Activated T-helper 1 cell treated with Interleukin-2 at 50 U/mL for 16 hours (primary cell): ENCODE measurements at places on chromosomes 2 and 18.

DNA sequence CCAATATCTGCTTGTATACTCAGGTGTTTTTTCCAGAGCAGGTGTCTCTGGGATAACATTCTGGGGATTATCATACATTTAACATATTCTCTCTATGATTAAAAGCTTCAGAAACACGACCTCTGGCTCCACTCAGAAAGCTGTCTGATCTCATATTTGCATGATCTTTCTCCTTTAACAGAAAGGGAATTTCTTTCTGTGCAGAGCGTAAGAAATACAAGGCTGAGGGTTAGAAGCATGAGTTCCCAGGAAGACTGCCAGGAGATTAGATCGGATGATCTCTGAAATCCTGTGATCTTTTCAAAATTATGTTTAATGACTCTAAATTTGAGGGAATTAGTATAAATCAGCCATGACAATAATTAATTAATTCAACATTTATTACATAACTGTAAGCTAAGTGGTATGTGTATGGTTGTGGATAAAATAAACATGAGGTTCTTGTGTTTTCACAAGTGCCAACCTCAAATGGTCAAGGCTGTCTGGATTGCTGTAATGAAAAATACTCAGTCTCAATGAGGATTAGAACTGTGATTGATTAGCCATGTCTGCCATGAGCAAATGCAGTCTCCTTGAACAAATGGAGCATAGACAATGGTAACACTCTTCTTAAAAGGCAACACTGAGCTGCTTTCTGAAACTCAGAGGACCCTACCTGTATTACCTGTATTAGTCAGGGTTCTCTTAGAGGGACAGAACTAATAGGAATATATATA is 304.9 kb downstream of the STK39 start:
- DNase-seq: no peak

GRCh38 chr2:235847576-235847975 is 320.6 kb downstream of the GBX2 start:
- DNase-seq: no peak

GRCh38 chr2:237731663-237732062 is 66.9 kb upstream of the RBM44 start:
- DNase-seq: no peak

DNA sequence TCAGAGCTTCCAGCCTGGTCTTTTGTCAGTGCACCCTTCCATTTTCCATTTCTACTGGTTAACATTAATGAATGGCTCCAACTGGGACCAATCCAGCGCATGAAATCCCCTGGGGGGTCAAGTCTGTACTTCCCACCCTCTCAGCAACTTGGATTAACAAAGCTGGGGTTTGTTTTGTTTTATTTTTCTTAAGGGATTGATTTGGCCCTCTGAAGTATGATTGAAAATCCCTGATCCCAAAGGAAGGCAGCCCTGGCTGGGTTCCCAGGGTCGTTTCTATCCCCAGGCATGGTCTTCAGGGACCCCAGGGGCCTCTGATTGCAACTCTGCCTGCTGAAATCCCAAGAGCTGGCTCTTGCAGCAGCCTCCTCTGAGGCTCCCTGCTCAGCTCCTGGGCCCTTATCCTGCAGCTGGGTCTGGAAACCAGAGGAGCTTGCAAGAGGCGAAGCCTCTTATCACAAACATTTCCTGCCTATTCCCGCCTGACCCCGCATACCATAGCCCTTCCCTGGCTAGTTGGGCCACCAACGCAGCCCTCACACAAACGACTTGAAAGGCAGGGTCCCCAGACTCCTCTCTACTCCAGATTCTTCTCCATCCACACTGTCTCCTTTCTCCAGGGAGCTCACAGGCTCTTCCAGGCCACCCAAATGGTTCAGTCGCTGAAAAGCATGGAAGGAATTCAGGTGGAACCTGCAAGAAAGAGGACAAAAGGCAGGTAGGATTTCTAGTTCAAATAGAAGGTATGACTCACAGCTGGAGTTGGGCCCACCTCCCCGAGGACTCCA is 109.7 kb upstream of the PKDCC start:
- DNase-seq: no peak

DNA sequence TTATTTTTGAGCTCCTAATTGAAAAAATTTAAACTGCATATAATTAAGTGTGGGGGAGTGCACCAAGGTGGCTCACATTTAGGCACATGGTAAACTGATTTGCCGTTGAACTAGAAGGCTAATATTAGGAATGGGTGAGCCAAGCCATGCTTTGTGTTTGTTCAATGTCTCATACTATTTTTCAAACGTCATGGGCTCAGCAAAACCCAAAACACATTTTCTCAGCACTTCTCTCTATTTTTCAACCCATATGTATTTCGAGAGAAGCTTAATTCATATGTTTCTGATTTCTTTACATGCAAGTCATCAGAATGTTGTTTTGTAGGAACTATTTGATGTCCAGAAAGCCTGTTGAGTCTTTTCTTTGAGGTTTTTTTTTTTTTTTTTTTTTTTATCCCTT is 291.2 kb downstream of the TCF4 start:
- no peak for DNase-seq

- DNase-seq: no peak
These were observed 122.0 kb upstream of the NDUFV2 start for GRCh38 chr18:8980496-8980895.

- no peak for DNase-seq
These were observed 210.3 kb downstream of the CLIP4 start for GRCh38 chr2:29325544-29325943.

DNA sequence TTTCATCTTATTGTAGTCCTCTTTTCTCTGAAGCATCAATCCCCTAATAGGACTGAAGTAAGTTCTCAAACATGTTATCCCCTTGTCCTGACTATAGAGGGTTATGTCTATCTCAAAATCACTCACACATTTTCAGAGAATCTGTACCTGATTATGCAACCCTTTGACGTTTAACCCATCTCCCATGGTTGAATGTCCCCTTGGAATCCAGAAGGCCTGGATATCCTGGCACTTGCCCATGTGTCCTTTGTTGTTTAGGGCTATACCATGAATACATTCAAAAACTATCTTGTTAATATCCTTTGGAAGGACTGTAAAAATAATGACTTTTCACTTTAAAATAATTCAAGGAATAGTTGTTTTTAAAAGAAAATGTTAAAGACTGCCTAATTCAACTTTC is 66.3 kb upstream of the PSMD14 start:
- no peak for DNase-seq

- DNase-seq: no peak
These were observed 126.8 kb downstream of the MEIS1 start for GRCh38 chr2:66561645-66562303.

GRCh38 chr2:217440000-217440399 is 562.8 kb downstream of the TNS1 start:
- DNase-seq: no peak

DNA sequence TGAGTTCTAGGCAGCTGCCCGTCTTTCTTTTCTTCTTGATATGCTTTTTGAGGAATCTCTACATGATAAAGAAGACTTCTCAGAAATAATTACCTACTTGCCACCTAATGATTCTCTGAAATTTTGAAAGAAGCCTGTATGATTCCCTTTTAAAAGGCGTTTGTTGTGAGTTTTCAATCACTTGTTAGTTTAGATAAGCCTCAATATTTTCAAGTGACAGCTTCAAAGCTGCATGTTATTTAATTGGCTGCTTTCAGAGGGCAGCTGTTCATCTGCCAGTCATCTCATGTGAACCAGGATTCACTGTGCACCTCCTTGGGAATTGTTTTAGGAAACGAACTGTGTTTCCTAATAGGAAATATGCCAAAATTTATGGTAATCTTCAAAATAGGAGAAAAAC is 938.1 kb downstream of the CPS1 start:
- no peak for DNase-seq

DNA sequence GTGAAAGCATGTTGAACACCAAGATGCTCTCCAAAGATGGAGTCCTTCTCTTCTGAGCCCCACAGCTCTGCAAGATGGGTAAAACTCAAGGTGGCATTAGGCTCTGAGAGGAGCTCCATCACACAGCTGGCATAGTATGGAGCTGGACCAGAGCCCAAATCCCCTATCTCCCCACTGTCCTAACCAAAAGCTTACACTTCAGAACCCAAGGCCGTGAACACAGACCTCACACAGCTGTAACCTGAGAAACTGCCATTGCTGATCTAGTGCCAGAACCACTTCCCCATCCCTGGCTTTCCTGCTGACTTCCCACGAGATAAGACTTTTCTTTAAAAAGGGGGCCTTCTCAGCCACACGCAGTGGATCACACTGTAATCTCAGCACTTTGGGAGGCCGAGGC is 25.0 kb downstream of the TTC32 start:
- no peak for DNase-seq

- DNase-seq: no peak
These were observed 766.4 kb upstream of the FAM98A start for GRCh38 chr2:34365512-34365911.

DNA sequence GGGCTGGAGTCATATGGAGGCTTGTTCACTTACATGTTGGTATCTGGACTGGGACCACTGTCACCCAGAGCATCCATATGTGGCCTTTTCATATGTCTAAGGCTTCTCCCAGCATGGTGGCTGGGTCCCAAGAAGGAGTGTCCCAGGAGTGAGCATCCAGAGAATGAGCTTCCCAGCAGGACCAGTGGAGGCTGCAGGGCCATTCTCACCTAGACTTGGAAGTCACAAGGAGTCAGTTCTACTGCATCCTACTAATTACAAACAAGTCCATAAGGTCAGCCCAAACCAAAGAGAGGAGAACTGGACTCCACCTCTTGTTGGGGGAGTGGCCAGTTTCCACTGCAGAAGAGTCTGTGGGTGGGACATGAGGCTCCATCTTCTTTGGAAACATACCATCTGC is 5.1 kb upstream of the TEX51 start:
- no peak for DNase-seq

- no peak for DNase-seq
These were observed 619 bp downstream of the GALM start for GRCh38 chr2:38666556-38666910.

DNA sequence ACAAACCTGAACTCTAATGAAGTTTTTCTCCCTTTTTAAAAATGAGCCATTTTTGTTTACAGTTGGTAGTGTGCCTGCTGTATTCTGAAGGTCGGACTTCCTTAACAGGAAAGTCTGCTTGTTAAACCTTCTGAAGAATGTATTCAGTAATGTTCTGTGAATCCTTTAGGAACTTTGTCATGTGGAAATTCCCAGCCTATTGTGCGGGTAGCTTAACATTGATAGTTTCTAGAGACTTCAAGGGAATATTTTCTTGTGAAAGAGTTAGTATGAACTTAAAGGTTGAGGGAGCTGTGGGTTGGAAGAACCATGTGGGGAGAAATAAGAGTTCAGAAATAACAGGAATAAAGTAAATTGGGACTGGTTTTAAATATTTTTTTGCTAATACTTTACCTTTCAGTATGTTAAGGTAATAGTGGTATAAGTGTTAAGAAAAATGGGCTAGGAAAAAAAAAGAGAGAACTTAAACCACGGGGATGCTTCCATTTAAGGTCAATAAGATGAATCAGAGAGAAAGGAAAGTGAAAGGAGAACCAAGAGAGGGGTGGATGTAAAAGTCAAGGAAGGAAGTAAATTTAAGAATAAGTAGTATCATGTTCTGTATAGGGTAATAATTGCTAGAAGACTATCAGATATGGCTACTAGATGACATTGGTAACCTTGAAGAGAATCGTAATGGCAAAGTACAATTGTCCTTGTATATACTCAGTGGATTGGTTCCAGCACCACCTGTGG is 90.5 kb downstream of the PMS1 start:
- DNase-seq: no peak

GRCh38 chr2:124683536-124684428 is 658.7 kb downstream of the CNTNAP5 start:
- no peak for DNase-seq

GRCh38 chr18:21179590-21180220 is 62.3 kb upstream of the GREB1L start:
- DNase-seq: no peak

DNA sequence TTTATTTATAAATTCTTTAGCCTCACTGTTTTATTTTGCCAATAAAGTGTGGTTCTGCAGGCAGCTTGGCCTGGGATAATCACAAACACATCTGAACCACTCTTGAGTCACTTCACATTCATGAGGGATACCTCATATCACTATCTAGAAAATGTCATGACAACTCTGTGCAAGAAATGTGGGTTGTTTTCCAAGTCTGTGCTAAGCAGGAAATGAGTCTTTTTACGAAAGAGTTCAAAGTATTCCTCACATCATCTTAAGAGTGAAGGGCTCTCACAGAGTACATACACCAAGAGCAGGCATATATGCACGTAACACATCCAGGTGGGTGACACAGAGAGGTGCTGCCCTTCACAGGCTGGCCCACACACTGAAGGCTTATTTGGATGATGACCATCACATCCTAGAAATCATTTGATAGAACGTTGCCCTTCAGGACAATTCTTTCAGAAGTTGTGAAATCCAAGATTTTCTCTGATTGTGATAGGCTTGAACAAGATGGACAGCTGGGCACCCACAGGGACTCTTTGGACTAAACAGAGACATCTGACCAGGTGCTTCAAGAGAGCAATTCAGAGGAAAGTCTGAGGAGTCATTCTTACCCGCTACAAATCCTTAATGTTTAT is 811.1 kb upstream of the LRATD1 start:
- DNase-seq: no peak

DNA sequence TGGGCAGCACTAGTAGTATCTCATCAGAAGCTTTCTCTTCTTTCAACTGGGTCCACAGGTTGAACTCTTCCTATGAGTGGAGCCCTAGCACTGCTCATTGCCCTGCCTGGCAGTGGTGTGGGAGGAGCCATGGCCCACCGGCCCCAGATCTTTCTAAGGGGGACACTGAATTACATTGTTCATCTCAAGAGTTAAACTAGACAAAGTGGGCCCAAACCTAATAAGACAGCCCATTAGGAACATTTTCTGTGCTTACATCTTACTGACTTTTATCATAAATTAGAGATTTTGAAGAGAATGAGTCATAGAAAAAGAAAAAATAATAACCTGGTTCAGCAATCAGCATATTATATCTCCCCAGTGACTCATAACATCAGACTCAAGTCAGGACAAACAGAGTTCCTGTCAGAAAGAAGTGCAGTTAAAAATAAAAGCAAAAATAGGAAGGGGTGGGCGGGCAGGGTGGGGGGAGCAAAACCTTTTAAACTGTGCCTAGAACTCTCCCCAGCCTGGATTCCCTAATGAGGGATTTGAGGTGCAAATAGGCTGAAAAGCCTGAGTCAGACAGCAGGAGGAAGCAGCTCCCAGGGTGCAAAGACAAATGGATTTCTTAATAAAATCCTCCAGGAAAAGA is 161.6 kb upstream of the TRIB2 start:
- DNase-seq: no peak

DNA sequence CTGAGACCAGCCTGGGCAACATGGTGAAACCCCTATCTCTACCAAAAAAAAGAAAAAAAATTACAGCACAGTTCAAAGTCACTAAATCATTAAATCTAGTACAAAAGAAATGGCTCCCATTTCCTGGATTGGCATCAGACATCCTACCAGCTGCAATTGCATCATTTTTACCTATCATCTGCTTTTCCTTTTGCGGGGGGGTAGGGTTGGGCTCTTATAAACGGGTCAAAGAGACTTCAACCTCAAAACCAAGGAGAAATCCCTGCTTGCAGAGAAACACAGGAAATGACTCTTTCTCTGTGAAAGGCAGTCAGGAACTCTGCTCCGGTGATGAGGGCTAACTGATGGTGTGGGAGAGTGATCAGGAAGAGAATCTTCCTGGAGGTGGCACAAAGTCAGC is 45.3 kb upstream of the RFX8 start:
- DNase-seq: no peak
